ENCODE measurements at places on chromosomes 6 and 20.

DNA sequence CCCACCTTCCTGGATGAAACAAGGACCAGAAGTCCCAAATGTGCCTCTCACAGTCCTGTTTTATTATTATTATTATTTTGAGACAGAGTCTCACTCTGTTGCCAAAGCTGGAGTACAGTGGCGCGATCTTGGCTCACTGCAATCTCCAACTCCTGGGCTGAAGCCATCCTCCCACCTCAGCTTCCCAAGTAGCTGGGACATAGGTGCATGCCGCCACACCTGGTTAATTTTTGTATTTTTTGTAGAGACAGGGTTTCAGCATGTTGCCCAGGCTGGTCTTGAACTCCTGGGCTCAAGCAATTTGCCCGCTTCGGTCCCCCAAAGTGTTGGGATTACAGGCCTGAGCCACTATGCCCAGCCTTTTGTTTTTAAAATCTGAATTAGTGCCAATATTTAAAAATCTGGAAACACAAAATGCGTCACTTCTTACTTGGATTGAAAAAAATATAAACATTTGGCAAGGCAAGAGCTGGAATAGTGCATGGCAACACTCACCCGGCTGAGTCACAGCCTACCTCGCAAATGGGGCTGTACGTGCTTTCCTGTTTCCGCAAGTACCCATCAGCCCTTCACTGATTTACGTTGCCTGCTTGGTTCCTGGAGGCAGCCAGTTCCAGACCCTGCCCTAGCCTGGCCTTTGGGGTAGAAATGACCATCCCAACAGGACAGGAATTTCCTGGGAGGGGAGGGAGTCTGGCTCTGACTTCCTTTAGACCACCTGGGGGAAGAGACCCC lies 6.3 kb downstream of the SDCBP2 start:
- DNase-seq = no peak

- no peak for DNase-seq
These were observed 84.4 kb downstream of the WASF1 start for GRCh38 chr6:110095101-110095500.

DNA sequence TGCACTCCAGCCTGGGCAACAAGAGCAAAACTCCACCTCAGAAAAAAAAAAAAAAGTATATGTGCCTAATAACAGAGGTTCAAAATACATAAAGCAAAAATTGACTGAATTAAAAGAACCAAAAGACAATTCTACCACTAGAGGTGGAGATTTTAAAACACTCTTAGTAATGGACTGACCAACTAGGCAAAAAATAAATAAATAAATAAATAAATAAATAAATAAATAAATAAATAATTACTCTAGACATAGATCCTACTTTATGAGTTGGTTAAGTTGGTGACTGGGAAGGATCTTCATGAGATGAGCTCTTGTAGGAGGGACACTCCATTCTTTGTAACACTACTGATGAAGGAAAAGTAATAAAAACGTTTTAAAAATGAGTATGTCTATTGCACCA lies 113.9 kb downstream of the SGK1 start:
- no peak for DNase-seq

GRCh38 chr20:22687676-22688349 lies 103.4 kb upstream of the FOXA2 start:
- DNase-seq = no peak

GRCh38 chr6:37137201-37138090 lies 32.5 kb upstream of the PIM1 start:
- DNase-seq = no peak

- DNase-seq = no peak
These were observed 65.4 kb upstream of the MAFB start for GRCh38 chr20:40754339-40754943.
